NCI-H1930 (cell line): ENCODE measurements at places on chromosomes 6 and 20.

DNA sequence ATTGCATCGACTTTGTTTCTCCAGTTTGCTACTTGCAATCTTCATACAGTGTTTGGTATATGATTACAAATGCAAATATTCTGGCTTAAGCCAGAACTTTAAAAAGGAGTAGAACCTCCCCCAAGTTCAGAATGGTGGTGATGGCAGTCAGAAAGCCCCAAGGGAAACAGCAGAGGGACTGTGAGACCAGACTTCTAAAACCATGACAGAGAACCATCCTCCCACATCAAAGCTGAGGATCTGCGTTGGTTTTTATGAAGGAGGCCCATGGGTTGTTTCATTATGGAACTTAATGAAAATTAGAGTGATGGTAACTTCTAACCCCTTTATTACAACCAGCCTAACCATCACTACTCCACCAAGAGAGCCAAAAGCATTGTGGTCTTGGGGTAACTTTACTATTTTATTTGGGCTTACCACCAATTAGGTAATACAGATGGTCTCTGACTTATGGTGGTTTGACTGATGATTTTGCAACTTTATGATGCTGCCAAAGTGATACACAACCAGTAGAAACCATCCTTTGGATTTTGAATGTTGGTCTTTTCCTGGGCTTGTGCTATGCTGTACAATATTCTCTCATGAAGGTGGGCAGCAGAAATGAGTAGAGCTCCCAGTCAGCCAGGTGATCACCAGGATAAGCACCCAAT, 10.9 kb upstream of the MRS2 start:
- no peak for DNase-seq

GRCh38 chr6:37302086-37302686, 44.2 kb upstream of the TMEM217 start:
- DNase-seq = no peak

GRCh38 chr6:48511378-48511777, 400.4 kb upstream of the PTCHD4 start:
- no peak for DNase-seq

DNA sequence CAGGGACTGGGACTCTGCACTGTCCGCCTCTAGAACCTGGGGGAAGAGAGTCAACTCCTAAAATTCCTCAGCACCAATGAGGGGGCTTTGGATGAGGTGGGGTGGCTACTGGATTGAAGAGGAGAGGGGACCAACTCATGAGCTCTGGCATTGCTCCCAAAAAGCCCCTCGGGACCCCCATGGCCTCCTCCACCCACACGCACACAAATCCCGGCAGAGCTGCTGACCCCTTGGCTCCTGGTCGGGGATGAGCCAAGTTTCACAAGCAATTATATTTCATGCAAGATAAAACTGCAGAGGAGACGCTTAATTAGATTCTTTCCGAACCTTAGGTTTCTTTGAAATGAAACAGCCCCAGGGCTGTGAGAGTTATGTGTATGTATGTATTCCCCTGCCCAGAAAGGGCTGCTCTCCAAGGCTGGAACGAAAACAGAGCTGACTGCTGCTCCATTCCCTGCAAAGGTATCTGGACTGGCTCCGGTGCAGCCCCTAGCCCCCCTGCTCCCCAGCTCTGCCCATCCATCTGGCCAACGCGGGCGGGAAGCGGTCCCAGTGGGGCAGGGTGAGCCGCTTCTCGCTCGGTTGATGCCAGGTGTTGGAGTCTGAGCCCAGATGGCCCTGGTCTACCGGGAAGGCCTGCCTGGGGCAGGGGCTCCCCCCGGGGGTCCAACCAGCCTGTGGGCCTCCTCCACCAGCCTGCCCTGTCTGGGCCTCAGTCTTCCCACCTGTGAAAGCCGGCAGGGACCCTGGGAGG, 46.8 kb upstream of the STX16 start:
- no peak for DNase-seq

DNA sequence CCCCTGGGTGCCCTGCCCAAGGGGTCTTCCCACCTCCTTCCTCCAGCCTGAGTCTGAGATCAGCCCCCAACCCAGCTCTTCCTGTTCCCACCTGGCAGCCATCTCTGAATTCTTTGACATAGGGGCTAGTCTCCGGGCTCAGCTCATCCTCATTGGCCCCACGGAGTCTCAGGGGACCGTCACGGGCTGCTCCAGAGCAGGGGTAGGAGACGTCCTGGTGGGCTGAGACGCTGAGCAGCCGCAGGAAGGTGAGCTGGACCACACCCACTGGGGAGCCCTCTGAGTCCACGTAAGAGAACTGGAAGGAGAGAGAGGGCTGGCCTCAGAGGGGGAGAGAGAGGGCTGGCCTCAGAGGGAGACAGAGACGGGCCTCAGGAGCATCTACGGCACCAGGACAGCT, 28.1 kb downstream of the COL11A2 start:
- no peak for DNase-seq

DNA sequence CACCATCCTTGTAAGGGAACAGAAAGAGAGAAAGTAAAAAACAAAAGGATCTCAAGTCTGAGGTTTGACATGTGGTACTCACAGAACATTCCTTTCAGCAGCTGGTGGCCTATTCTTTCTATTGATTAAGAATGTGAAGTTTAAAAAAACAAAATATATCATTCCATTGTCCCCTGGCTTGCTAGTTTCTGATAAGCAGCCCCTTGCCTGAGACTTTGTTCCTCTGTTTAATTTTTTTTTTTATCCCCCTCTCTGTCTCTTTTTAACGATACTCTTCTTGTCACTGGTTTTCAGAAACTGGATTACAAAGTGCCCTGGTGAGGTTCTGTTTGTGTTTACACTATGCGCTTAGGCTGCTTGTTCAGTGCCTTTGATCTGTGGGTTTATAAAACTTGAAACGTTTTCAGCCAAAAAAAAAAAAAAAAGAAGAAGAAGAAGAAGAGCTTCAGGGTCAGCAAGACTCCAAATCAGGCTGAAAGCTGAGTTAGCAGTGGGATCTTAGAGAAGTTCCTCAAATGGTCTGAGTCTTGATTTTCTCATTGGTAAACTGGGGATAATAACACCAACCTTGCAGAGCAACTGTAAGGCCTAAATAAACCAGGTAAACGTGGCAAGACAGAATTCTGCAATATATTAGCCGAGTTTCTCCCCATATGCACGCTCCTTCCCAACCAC, 45.1 kb upstream of the SLC22A23 start:
- no peak for DNase-seq

DNA sequence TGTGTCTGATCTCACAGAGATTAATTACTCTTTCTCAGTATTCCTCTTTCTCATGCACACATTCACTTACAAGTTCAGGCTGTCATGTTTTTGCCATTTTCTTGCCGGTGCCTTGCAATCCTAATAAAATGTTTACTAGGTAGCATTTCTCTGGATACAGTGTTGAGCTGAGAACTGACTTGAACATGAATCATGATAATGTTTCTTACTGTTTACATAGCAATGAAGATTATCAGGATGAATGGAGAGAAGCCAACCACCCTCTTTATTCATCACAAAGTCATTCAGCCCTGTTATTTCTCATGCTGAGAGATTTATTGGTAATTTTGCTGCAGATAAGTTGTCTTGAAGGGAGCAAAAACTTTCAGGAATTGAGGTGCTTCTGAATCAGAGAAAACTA, 185.5 kb upstream of the ECI2 start:
- no peak for DNase-seq

DNA sequence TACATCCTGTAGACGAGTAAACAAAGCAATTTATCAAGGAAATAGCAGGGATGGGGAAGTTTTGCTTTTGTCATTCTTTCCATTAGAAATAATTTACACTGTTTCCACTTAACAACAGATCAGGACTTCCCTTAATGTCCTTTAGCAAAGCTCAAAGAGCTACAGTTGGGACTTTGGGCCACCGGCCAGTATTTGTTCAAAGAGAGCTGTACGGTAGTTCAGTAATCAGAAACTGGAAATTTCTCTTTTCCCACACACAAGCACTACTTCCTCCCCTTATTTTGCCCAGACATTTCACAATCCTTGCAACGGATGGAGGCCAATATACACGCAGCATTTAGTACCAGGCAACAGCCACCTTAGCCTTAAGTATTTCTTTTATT, 12.1 kb upstream of the HINT3 start:
- DNase-seq = no peak

GRCh38 chr6:4932228-4932903, 71.5 kb downstream of the RPP40 start:
- DNase-seq = no peak

GRCh38 chr6:154447954-154448353, 62.5 kb downstream of the CNKSR3 start:
- no peak for DNase-seq

GRCh38 chr6:15087186-15087589, 158.7 kb upstream of the JARID2 start:
- no peak for DNase-seq

- no peak for DNase-seq
Measured at GRCh38 chr6:82217018-82217586, 30.4 kb downstream of the IBTK start.

DNA sequence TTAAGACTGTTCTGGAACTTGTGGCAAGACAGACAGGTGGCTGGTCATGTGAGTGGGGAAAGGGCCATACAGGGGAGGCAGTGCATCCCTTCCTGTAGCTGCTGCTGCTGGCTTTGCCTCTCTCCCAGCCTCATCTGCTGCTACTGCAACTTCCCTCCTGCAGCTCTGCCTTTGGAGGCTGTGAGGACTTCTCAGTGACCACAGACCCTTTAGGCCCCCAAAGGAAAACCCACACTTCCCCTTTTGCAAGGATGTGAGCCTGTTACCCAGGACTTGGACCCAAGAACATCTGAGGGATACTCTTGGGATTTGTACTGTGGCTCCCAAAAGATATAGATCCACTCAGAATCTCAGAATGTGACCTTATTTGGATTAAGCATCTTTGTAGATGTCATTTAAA, 91.0 kb downstream of the TMEM170B start:
- DNase-seq = no peak

GRCh38 chr20:37911838-37912281, 8.9 kb downstream of the VSTM2L start:
- DNase-seq = no peak

- no peak for DNase-seq
Measured at GRCh38 chr20:32764005-32764960, 2.1 kb downstream of the DNMT3B start.

GRCh38 chr6:131418441-131418840, 154.6 kb upstream of the ARG1 start:
- no peak for DNase-seq

- DNase-seq = no peak
Measured at GRCh38 chr20:16178546-16179135, 394.6 kb downstream of the KIF16B start.

DNA sequence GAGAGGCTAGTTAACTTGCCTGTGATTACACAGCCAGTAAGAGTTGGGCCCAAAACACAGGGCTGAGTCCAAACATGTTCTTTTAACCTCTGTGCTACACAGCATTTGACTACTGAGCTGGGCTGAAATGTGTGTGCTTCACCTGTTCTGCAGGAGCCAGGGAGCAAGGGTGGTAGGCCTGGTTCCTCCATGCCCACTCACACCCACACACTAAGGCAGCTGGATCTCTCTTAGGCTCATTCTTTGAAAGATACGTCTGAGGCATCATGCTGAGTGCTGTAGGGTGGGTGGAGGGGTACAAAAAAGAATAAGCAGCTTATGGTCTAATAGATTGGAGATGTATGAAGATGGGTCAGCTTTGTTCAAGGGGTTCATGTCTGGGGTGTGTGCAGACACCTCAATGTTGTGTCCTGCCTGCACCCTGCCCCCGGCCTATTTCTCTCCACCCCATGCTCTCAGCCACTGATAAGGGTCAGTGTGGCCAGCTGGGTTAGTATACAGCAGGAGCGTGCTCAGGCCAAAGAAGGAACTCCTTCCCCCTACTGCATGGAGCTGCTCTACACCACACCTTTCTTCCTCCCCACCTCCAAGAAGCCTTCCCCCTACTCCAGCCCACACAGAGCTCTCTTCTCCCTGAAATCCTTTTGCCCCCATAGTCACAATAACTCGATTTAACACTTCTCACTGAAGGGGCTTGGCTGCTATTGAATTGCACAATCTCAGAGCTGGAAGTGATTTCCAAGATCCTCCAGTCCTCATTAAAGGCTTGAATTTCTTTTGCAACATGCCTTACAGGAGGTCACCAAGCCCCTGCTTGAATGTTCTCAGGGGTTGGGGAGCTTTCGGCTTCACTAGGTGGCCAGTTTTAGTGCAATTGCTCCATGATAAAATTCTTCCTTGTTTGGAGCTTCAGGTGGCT, 3.4 kb downstream of the PPP2R5D start:
- no peak for DNase-seq

GRCh38 chr20:62326559-62326958, 23.8 kb downstream of the ADRM1 start:
- DNase-seq = no peak

- no peak for DNase-seq
Measured at GRCh38 chr6:108464418-108465097, 96.2 kb upstream of the FOXO3 start.

DNA sequence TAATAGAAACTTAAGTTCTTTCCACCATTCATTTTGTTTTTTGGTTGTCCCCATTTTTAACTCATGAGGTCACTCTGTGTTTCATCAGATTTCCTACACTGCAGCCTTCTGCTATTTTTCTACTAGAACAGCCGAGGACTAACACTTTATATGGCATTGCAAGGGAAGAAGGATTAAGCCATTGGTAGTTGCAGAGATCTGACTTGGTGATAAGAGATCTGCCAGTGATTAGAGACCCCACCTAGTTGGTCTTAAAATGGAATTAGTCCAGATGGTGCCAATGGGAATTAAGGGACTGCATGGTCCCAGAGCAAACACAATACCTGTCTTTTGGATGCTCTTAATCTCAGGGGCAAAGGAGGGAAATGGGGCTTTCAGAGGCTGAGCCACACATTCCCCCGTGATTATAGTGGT, 125.5 kb upstream of the TMEM170B start:
- no peak for DNase-seq
